ENCODE measurements at places on chromosomes 6 and 20. TPM values are rescaled to one million over a fixed set of nuclear protein-coding genes. Genes with fewer than 3 reads are reported as not detected.

The LY6G6D gene
- not detected for total RNA-seq

The HSPA1L gene
- 1.4 TPM for total RNA-seq

The MAP3K5 gene
- 1.7 TPM for total RNA-seq

The CST3 gene
- total RNA-seq: 376 TPM

The CALHM5 gene
- 0.06 TPM for total RNA-seq

The ZKSCAN8 gene
- total RNA-seq: 3.6 TPM

The IRF4 gene
- 0.24 TPM for total RNA-seq

The FBXO5 gene
- total RNA-seq: 19.6 TPM

The OXT gene
- total RNA-seq: not detected

The C4B gene
- 0.48 TPM for total RNA-seq

The SDC4 gene
- 107 TPM for total RNA-seq

The MUC22 gene
- total RNA-seq: 0.02 TPM

The CPNE5 gene
- total RNA-seq: 0.10 TPM

The PLA2G7 gene
- not detected for total RNA-seq
